ENCODE measurements at places on chromosomes 12 and 14. TPM values are rescaled to one million over a fixed set of nuclear protein-coding genes. Genes with fewer than 3 reads are reported as not detected.

The SUSD6 gene
- 23.3 TPM for total RNA-seq

The GPR84 gene
- total RNA-seq, result not detected

The CPM gene
- total RNA-seq, result 57.9 TPM

The CKAP4 gene
- total RNA-seq, result 23.5 TPM

The NGB gene
- 9.5 TPM for total RNA-seq

The PTGER2 gene
- total RNA-seq, result 0.55 TPM

The CYP27B1 gene
- 0.28 TPM for total RNA-seq

The DBX2 gene
- total RNA-seq, result not detected

The FOXM1 gene
- 2.5 TPM for total RNA-seq

The PTPRO gene
- total RNA-seq, result 1.1 TPM

The FSCB gene
- not detected for total RNA-seq

The TMEM106C gene
- total RNA-seq, result 114 TPM

The RNASE1 gene
- total RNA-seq, result 148 TPM

The PLEKHG3 gene
- 63.5 TPM for total RNA-seq

The GLIPR1L1 gene
- not detected for total RNA-seq

The MYH7 gene
- total RNA-seq, result not detected
